ENCODE measurements at places on chromosomes 1 and 21. TPM values are rescaled to one million over a fixed set of nuclear protein-coding genes. Genes with fewer than 3 reads are reported as not detected.
A peak's percentile ranks its signal among the peaks of the same experiment; 100 is the strongest.

DNA sequence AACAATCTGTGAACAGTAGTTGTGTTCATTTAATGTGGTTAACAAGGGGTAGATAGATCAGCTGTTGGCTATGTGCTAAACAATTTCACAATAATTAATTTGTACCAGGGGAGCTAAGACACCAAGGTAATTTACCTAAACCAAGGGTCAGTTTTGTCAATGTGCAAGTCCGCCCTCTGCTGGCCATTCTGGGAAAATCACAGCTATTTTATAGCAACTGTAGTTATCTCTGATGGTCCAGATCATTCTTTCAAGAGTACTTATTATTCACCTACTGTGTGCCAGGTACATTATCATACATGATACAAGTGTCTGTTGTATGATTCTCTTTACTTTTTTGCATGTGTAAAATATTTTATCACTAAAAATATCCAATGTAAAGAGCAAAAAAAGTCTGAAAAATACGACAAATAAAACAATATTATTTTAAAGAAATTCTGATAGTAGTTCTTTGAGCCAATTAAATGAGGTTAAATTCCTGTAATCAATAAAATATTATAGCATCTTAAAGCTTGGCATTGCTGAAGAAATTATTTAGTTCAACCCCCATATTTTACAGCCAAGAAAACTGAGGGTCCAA, 312.3 kb upstream of the FAM78B start:
- DNase-seq, result no peak

GRCh38 chr1:68725001-68725752, 228.3 kb upstream of the DEPDC1 start:
- no peak for DNase-seq

DNA sequence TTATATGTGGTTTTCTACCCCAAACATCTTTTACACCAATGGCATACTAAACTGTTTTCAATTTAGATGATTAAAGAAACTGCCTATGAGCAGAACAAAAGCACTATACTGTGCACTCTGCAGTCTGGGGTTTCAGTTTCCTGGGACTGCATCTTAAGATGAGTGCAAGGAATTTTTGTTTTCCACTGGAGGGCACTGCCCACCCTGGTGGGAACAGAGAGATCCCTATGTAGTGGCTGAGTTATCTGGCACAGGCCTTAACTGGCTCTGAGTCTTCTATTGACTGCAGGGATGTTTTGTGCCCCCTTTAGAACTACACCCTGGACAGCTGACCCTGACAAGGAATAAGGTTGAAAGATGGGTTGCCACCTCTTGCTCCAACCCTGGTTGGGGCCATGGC, 12.0 kb downstream of the PROK1 start:
- DNase-seq, result peak; percentile 18

- DNase-seq, result no peak
These were observed 146.0 kb downstream of the PLA2G4A start for GRCh38 chr1:186974774-186975181.

Gene LAMC1
- 35.1 TPM for total RNA-seq

Gene LDLRAP1
- 62.6 TPM for total RNA-seq
